ENCODE measurements at places on chromosomes 1 and 21.

GRCh38 chr1:223209293-223209898 is 66.3 kb upstream of the TLR5 start:
- H3K4me1 ChIP-seq = no peaks in the 10 kb centered on the region
- no peak overlapping the region for H3K27ac ChIP-seq
- DNase-seq = no peak
- H3K27me3 ChIP-seq = no peaks in the 10 kb centered on the region

DNA sequence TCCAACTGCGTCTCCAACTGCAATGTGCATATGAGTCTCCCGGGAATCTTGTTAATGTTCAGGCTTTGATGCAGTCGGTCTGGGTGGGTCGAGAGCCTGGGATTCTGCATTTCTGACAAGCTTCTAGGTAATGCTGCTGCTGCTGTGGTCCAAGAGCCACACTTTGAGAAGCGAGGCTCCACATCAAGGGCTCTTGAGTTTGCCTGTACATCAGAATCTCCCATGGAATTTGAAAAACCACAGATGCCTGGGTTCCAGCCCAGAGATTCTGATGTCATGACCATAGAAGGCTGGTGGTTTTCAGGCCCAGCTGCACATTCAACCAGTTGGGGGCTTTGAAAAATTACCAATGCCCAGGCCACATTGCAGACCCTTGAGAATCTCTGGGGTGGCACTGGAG is 93.9 kb upstream of the TARDBP start:
- H3K4me1 ChIP-seq = peaks cover 3% of the 10 kb centered on the region
- H3K36me3 ChIP-seq = no peaks in the 10 kb centered on the region
- H3K27ac ChIP-seq = no peak overlapping the region

DNA sequence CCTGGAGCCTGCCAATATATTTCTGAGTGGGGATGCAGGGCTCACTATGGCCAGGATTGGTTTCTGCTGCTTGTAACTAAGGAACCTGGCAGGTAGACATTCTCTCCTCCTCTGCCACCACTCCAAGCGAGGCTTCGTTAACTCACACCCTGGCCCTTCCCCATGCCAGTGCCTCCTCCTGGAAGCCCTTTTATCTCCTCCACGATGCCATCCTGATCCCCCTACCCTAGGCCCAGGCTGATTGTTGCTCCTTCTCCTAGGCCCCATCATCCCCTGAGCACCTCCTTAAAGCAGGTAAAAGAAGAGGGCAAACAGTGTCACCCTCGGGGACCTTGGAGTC is 118.5 kb downstream of the DMRTB1 start:
- H3K4me1 ChIP-seq = peaks cover 7% of the 10 kb centered on the region
- no peak overlapping the region for H3K4me3 ChIP-seq
- H3K27me3 ChIP-seq = no peaks in the 10 kb centered on the region

DNA sequence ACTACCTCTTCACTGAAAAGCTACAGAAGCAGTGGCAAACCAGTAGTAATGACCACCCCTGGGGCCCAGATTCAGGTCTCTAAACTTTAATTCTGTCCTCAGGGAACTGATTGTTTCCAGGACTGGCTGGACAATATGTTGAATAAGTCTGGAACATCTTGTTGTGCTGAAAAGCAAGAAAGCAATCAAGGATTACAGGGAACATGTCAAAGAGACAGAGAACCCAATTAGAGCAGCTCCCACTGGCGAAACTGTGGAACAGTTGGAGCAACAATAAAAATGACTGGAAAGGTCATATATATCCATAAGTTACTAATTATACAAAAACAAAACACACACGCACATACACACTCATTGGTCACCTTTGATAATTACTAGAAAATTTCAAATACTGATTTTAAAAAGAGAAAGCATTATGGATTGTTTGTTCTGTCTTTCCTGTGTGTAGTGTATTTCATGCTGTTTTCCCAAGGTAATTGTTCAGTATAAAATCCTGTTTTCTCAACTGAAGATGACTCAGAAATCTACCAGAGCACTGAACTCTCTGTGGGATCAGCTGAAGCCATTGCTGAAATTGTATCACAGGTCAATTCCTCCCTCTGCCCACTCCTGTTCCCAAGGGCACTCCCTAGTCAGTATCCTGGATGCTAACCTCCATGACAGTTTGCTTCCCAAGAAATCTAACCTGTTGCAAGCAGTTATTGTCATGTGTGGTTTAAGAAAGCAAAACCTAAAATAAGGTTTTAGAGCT is 83.6 kb upstream of the RGS1 start:
- no peak overlapping the region for H3K27ac ChIP-seq
- no peaks in the 10 kb centered on the region for H3K36me3 ChIP-seq
- no peaks in the 10 kb centered on the region for H3K27me3 ChIP-seq

GRCh38 chr1:164765557-164765956 is 206.6 kb downstream of the PBX1 start:
- H3K27ac ChIP-seq = no peak overlapping the region
- no peaks in the 10 kb centered on the region for H3K27me3 ChIP-seq

DNA sequence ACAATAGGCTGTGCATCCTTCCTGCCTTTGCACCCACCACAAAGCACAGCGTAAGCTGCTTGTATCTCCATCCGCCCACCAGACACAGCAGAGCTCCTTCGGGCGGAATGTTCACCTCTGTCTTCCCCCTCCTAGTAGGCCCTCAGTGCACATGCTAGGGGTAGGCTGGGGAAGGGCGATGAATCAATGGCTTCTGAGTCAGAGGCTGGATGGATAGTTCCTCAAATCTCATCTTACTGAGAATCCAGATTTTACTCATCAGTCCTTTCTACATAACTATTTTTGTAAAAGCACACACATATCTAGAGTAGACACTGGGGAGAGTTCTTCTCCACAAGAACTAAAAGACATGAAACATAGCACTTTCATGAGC is 73.8 kb downstream of the BCAR3 start:
- H3K27me3 ChIP-seq = no peaks in the 10 kb centered on the region
- H3K4me3 ChIP-seq = no peak overlapping the region
- no peaks in the 10 kb centered on the region for H3K36me3 ChIP-seq
- no peak for DNase-seq

DNA sequence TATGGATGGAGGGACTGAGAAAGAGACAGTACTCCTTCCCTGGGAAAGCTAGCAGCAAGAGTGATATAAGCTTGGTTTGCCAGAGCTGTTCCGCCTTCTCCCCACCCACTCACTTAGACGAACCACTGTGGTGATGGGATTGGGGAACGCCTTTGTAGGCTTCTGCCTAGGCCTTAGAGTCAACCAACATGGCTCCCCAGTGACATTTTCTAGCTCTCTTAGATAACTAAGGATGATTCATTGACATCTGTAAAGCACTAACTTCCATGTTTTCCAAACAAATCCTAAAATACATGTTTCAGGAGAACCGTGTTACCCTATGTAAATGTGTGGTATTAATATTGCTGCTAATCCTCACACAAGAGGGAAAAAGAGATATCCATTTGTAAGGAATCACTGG is 21.6 kb upstream of the SSX2IP start:
- no peaks in the 10 kb centered on the region for H3K4me1 ChIP-seq
- no peaks in the 10 kb centered on the region for H3K27me3 ChIP-seq
- no peak overlapping the region for H3K4me3 ChIP-seq
- no peak overlapping the region for H3K27ac ChIP-seq

- H3K4me3 ChIP-seq = no peak overlapping the region
- H3K36me3 ChIP-seq = no peaks in the 10 kb centered on the region
- H3K27ac ChIP-seq = no peak overlapping the region
- H3K4me1 ChIP-seq = peaks cover 2% of the 10 kb centered on the region
- no peak for DNase-seq
- no peaks in the 10 kb centered on the region for H3K27me3 ChIP-seq
These were observed 90.5 kb upstream of the JUN start for GRCh38 chr1:58874342-58874741.

- no peak within 1 kb of the TSS for H3K27ac ChIP-seq
- H3K36me3 ChIP-seq = no peaks in the 10 kb centered on the region
- peak; percentile 97 for DNase-seq
- H3K4me1 ChIP-seq = no peaks in the 10 kb centered on the region
These were observed at the start of gene EYA3 for GRCh38 chr1:28088168-28088961. Gene EYA3, minus strand, starts transcription at chr1:28088610. Its CDS starts 30,584 bp downstream, at chr1:28058026.

DNA sequence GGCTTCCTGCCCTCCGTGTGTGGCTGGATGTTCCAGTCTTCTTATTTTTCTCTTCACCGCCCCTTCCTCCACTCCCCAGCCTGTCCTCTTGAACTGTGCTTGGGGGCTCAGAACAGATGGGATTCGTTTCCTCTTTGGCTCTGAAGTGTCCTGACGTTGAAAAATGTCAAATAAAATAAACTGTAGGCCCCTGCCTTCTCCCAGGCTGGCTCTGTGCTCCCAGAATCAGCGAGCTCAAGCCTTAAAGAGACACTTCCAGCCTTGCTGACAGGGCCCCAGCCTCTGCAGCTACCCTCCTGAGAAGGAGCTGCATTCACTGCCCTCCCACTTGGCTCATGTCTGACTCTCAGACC is 104.2 kb upstream of the IPO9 start:
- H3K4me1 ChIP-seq = no peaks in the 10 kb centered on the region
- H3K27me3 ChIP-seq = no peaks in the 10 kb centered on the region
- H3K4me3 ChIP-seq = no peak overlapping the region
- no peak overlapping the region for H3K27ac ChIP-seq

- H3K4me1 ChIP-seq = no peaks in the 10 kb centered on the region
- H3K27me3 ChIP-seq = no peaks in the 10 kb centered on the region
- H3K4me3 ChIP-seq = no peak overlapping the region
- H3K27ac ChIP-seq = no peak overlapping the region
These were observed 14.9 kb upstream of the CENPS start for GRCh38 chr1:10415211-10415930.

DNA sequence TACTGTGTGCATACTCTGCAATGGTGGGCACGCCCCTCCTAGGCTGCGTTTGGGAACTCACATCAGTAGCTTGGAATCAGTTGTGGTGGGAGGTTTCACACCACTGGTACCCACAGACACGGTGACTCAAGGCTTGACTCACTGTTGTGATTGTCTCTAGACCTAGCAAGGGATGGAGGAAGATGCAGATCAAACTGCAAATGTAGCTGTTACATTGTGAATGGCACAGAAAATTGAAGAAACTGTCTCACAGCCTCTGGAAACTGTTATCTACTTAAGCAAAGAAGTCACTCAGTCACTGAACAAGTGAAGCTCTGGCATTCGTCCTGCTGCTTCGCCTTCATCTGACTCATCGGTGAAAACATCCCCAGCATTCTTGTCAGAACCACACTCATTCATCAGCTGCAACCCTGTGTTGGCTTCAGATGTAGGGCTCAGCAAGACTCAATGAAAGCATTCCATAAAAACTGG is 59.5 kb downstream of the POFUT2 start:
- H3K27ac ChIP-seq = no peak overlapping the region
- DNase-seq = no peak
- no peak overlapping the region for H3K4me3 ChIP-seq
- H3K4me1 ChIP-seq = no peaks in the 10 kb centered on the region
- no peaks in the 10 kb centered on the region for H3K36me3 ChIP-seq
- H3K27me3 ChIP-seq = no peaks in the 10 kb centered on the region

DNA sequence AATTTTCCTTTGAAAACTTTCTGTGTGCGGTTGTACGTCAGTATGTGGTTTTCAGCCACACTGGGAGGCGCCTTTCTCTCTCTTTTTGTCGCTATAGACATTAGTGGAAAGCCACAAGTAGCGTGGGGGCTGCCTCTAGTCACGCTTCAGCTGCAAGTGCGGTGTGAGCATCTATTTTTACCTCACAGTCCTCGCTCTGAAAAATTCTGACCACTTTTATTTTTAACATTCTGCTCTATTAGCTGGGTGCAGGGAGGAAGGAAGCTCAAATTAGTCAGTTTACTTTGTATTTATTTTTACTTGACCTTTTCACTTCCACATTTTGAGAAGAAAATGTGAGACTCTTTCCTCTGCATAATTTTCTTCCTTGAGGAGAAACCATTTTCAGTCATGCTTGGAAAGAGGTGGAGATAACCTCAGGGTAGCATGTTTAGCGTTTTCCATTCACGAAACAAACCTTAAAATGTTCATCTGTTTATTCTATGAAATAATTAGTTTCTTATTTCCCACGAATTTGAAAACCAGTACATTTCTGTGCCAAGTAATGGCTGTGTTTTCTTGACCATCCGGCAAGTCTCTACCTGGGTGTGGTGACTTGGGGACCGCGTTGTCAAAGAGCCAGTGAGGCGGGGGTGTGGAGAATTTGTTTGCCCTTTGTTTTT is 35.6 kb downstream of the ADARB1 start:
- H3K4me1 ChIP-seq = no peaks in the 10 kb centered on the region
- H3K27me3 ChIP-seq = no peaks in the 10 kb centered on the region
- no peak overlapping the region for H3K27ac ChIP-seq
- DNase-seq = no peak
- no peaks in the 10 kb centered on the region for H3K36me3 ChIP-seq
- H3K4me3 ChIP-seq = no peak overlapping the region

- H3K4me3 ChIP-seq = no peak overlapping the region
- no peaks in the 10 kb centered on the region for H3K27me3 ChIP-seq
- no peaks in the 10 kb centered on the region for H3K4me1 ChIP-seq
- no peak for DNase-seq
- H3K27ac ChIP-seq = no peak overlapping the region
- no peaks in the 10 kb centered on the region for H3K36me3 ChIP-seq
These were observed 191.9 kb downstream of the AK5 start for GRCh38 chr1:77473690-77474089.

- H3K27ac ChIP-seq = no peak overlapping the region
- H3K36me3 ChIP-seq = peaks cover 8% of the 10 kb centered on the region
- H3K27me3 ChIP-seq = no peaks in the 10 kb centered on the region
- H3K4me3 ChIP-seq = no peak overlapping the region
- DNase-seq = no peak
- H3K4me1 ChIP-seq = peaks cover 8% of the 10 kb centered on the region
These were observed 3.9 kb upstream of the OLFML3 start for GRCh38 chr1:113975211-113975895.

GRCh38 chr21:45938811-45939520 is 42.6 kb upstream of the COL6A1 start:
- H3K27ac ChIP-seq = no peak overlapping the region
- DNase-seq = no peak
- H3K4me1 ChIP-seq = no peaks in the 10 kb centered on the region
- 0 out of 2 replicates have a peak, but pooled peaks cover 2% of the 10 kb centered on the region for H3K36me3 ChIP-seq
- H3K4me3 ChIP-seq = no peak overlapping the region

DNA sequence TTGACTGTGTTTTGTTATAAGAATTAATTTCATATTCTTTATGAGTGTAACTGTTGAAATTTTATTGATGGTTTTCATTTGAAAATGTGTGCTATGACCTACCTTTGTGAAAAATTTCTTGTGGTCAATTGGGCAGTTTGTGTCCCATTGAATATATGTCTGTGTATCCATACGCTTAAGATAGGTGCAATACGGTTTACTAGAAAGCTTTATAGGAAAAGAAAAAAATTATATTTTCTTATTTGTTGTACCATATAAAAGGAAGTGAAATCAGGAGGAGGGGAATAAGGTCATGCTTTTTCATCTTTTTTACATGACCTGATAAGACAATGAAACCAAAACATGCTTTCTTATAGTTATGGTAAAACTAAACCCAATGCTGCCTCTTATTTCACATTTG is 807.7 kb downstream of the USP25 start:
- no peak overlapping the region for H3K27ac ChIP-seq
- H3K36me3 ChIP-seq = no peaks in the 10 kb centered on the region
- H3K4me3 ChIP-seq = no peak overlapping the region
- DNase-seq = no peak

DNA sequence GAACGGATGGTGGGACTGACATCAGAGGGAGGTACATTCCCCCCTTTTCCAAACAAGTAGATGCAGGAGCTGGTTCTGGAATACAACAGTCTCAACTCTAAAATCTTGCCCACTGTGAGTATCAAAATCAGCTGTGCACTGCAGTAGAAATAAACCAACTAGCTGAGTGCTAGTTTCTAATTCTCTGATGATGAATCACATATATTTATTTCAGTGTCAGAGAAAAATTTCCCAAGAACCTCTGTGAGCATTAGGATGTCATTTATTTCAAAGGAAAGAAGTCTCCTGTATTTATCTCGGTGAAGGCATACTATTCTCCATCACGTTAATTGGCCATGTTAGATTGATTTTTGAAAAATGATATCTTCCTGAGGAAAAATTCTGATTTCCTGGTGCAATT is 67.1 kb downstream of the LHX9 start:
- H3K4me1 ChIP-seq = no peaks in the 10 kb centered on the region
- no peaks in the 10 kb centered on the region for H3K27me3 ChIP-seq
- H3K27ac ChIP-seq = no peak overlapping the region
- H3K4me3 ChIP-seq = no peak overlapping the region
